ENCODE measurements at places on chromosomes 12 and 14.

DNA sequence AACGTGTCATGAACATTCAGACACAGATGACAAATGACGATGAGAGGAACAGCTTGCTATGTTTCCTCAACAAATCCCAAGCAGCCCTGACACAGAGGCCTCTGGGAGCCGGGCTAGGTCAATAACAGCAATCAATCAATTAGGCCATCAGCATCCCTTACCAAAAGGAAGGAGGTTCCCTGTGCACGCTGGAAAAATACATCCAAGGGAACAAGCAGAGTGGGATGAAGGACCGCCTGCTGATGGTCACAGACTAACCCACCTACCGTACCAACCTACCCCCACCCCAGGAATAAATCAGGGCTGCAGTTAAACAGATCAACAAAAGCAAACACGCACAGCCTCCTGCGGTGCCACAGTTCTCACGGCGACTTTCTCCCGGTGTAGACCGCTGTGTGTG, 265.1 kb upstream of the SFSWAP start:
- no peak for DNase-seq

DNA sequence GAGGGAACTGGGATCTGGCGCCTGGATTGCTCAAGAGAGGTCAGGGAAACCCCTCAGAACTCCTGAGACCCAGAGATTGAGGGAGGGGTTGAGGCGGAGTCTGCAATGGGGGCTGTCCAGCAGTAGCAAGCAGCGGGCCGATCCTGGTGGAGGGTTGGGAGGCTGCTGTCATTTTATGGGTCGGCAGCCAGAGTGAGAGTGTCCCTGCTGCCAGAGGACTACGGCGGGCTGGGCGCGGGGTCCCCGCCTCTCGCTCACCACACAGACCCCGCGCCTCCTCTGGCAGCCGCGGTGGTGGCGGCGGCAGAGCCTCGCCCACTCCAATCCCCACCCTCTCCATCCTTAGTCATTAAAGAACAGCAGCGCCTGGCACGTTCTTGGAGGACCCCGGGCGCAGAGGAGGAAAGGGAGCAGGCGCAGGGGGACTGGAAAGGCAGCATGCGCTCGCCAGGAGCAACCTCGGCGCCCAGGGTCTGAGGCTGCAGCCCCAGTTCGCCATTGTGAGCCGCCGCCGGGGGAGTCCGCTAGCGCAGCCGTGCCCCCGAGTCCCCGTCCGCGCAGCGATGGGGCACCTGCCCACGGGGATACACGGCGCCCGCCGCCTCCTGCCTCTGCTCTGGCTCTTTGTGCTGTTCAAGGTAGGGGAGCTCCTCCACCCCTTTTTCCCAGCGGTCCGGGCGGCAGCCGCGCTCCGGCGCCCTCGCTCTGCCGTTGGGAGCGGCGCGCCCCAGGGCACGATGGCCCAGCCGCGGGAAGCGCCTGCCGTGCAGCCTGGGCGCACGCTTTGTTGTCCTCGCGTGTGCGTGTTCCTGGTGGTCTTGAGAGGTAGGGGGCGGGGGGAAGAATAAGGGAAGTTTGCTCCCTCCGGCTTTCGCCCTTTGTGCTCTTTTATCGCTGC, at the start of gene PTPRO:
Gene PTPRO (plus strand): TSS at position 345 of the 898 bp plus-strand sequence.
- no peak for DNase-seq

DNA sequence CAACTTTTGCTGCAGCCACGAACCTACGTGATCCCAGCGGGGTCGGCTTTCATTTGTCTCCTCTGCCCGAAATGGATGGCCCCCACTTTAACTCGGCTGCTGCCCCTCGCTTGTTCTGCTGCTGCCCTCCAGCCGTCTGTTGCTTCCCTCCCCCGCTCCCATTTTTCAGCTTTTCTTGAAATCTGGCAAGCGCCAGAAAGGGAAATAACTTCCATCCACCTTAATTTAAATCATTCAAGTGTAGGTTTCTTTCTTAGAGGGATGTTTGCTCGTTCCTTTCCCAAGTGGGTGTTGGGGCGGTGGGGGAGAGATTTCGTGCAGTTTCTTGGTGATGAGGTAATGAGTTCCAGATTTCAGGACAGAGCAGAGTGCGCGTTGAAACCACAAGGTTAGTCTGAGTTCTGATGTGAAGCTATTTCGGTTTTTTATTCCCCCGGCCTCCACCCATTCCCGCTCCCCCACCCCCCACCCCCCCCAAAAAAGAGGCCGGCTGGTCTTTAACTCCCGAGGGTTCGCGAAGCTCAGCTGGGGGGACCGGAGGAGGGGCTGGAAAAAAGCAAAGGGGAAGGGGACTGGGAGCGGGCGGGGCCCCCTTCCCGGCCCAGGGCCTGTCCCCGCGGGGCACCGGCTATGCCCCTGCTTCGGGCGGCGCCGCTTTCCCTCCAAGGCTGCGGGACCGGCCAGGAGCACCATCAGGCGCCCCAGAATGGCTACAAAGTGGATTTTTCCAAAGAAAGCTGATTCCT, 2.2 kb upstream of the ZFP36L1 start:
- peak; percentile 97 for DNase-seq

GRCh38 chr12:41531147-41531829, 343.2 kb downstream of the PDZRN4 start:
- DNase-seq = no peak

- no peak for DNase-seq
Measured at GRCh38 chr12:106239951-106240335, 7.9 kb downstream of the CKAP4 start.

- DNase-seq = peak; percentile 47
Measured at GRCh38 chr12:124480469-124481256, 86.7 kb downstream of the NCOR2 start.

DNA sequence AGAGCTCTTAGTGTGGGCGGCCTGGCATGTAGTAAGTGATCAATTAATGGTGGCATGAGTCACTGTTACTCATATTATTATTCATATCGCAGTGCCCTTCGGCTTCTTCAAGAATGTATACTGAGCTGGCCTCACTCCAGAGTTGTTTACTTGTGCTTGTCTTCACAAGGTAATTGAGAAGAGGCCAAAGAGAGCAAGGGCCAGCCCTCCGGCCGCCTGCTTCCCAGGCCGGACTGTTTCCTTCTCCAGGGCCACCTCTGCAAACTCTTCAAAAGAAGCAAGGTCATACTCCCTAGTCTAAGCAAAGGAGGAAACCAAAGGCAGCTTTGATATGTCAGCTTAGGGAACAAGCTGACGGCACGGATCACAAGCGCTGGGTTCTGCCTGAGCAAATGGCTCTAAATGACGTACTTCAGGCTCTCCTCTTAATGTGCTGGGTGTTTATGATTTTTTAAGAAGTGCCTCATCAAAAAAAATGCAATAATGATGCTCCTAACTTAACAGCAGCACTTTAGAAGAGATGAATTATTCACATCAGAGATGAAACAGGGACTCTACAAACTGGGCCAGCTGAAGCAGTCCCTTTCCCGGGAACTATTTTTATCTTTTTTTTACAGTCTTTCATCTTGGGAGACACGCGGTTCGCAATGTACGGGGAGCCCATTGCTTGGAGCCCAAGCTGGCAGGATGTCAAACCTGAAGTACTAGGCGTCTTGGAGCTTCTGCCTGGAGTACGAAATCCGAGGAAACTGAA, 65.6 kb upstream of the DLK1 start:
- no peak for DNase-seq

GRCh38 chr12:26149968-26150500, 25.2 kb upstream of the BHLHE41 start:
- no peak for DNase-seq

- no peak for DNase-seq
Measured at GRCh38 chr14:25929881-25930615, 667.8 kb downstream of the NOVA1 start.

- peak; percentile 90 for DNase-seq
Measured at GRCh38 chr12:68538726-68539614, 71.7 kb upstream of the RAP1B start.

DNA sequence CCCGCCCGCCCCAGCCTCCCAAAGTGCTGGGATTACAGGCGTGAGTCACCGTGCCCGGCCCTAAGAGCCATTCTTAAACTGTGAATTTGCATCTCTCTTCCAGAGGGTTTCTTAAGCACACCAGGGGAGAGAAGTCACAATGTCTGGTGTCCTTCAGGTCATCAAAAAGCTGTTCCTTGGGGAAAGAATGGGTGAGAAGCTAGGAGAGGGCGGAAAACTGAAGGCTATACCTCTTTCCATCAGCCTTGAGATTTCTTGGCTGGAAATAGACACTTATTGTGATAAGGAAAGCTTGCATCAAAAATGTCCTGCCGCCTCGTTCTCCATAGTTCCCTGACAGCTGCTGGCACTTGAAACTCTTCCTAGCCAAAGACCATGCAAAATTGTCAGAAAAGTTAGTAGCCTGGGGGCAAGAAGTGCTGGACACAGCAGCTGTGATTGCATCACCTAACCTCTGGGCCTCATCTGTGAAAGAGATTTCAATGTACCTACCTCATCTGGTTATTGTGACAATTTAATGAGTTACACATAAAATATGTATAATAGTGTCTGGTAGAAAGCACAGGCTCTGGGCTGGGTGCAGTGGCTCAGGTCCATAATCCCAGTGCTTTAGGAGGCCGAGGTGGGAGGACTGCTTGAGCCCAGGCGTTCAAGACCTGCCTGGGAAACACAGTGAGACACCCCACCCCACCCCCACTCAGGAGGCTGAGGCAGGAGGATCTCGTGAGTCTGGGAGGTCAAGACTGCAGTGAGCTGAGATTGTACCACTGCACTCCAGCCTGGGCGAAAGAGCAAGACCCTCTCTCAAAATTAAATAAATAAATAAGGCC, 9.7 kb upstream of the UBC start:
- DNase-seq = peak; percentile 80

- DNase-seq = no peak
Measured at GRCh38 chr14:98925354-98926040, 346.5 kb downstream of the BCL11B start.

GRCh38 chr14:71309756-71310155, 402.5 kb downstream of the PCNX1 start:
- DNase-seq = no peak

DNA sequence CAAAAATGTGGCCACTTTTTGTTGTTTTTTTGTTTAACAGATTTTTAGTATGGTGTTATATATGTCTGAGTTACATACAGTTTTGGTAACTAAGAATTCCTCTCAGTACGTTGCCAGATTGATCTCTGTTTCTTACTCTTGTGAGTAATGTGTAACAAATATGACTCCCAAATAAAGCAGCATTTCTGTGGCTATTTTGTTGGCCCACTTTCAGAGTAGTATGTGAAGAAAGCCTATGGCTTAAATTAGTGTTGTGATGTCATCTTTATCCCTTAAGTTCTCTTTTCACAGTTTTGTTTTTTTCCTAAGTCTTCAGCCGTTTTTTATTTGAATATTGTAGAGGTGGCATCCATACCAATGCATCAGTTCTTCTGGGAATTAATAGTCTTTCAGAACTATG, 10.7 kb downstream of the PCNX4 start:
- DNase-seq = peak; percentile 89

- DNase-seq = no peak
Measured at GRCh38 chr12:19012965-19013364, 116.6 kb upstream of the PLEKHA5 start.

DNA sequence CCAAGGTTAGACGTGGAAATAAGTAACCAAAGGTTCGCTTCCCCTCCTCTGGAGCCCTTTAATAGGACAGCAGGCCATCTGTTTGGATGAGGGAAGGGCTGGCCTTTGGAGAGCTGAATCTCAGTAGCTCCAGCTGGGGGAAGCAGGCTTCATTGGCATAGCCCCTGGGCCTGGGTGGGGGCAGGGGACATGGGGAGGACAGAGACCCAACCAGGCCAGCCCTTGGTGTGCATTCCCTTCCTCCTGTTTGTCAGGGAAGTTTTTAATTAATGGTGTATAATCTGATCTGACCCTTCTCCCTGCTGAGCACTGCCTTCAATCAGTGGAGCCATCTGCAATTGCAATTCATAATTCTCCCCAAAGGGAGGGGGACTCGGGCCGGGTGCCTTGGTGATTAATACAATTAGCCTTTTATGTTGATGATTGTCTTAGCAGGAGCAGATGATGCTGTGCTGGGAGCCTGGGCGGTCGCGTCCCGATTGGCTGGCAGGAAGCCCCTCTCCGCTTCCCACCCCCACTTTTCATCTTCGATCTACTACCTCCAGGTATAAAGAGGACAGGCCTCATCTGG, 6.4 kb downstream of the AQP6 start:
- no peak for DNase-seq

- no peak for DNase-seq
Measured at GRCh38 chr14:36521598-36522345, 1.7 kb upstream of the NKX2-1 start.

All from fibroblast of the aortic adventitia (primary cell).